ENCODE measurements at places on chromosomes 5 and 9.

DNA sequence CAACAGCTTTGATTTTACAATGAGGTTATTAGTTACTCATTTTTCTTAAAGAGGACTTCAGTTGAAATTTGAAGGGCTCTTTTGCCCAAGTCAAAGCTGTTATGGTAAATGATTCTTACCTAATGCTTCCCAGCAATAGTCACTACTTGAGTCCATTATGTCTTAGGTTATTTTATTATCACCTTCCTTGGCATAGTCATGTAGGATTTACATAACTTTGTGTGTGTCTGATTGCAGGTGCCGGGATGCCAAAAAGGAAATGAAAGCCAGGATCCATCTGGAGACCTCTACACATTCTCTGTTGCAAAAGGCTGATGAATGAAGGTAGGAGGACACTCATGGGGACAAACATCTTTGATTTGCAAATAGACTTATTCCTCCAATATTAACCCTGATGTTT, 38.8 kb upstream of the PLPPR1 start:
- no peak for DNase-seq

DNA sequence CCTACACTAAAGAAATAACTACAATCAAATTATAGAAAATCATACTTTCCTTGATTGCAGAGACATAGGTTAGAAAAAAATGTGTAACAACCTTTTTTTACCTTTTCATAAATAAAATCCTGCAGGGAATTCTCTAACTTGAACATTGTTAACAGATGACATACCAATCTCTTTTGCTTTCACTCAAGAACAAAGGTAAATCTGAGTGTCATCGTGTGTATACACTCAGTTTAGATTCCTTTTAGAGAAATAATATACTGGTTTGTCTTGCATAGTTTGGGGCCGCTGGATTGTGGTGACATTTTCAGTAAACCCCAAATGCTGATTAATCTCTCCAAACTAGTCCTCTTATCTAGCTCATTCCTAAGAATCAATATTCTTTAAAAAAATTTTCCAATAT, 20.8 kb upstream of the MTAP start:
- no peak for DNase-seq

DNA sequence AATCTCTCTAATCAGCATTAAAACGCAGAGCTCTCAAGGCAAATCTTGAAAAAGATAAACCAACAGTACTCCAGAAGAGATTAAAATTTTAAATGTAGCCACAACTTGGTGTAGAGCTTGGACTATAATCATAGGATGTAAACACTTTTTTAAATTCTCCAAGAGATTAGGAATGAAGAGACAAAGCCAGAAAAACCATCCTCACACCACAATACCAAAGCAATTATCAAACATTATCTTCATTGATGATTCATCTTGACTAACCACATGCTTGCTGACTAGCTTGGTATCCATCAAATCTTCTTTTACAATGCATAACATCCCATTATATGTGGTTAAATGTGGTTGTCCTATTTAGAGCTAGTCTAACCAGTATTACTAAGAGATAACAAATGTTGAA, 815.1 kb downstream of the TLE1 start:
- DNase-seq, result no peak

GRCh38 chr9:75088646-75089372, 495 bp downstream of the OSTF1 start:
- peak; percentile 57 for DNase-seq

- DNase-seq, result no peak
Measured at GRCh38 chr9:134343637-134344036, 17.4 kb downstream of the RXRA start.

DNA sequence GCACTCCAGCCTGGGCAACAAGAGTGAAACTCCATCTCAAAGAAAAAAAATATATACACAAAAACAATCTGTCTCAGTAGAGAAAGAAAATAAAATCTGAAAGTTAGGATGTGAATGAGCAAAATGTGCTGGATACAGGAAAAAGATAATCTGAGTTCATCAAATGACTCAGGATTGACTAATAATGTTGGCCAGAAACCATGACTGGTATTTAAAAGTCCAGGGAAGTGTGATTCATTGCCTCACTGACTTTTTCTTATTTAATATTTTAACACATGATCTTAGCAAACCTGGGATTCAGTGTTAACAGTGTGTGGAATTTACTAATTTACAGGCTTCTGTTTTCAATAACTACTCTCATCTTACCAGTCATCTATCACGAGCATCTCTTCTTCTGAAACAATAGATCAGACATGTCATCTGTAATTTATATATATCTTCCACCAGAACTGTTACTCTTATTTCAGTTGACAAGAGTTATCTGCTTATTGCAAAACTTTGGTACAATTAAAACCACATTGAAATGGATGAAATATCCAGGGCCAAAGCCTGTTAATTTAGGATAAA, 256.7 kb downstream of the CDH12 start:
- DNase-seq, result no peak

DNA sequence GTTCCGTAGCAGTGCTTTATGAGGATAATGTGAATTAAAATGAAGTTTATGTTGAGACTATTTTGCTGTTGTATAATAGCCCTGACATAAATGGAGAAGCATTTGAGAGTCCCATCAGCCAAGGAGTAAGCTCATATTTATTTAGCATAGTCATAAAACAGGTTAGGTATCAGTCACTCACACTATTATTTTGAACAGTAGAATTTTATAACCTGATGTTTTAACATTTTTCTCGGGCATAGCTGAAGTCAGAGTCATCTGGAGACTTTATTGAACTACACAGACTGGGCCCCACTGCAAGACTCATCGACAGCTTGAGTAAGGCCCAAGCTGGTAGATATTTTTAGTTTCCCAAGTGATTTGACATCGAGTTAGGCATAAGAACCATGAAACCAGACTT, 620.3 kb upstream of the WWC1 start:
- no peak for DNase-seq

- peak; percentile 47 for DNase-seq
Measured at GRCh38 chr5:126334760-126335159, 88.4 kb upstream of the GRAMD2B start.

GRCh38 chr5:6261256-6261655, 117.1 kb downstream of the MED10 start:
- no peak for DNase-seq

DNA sequence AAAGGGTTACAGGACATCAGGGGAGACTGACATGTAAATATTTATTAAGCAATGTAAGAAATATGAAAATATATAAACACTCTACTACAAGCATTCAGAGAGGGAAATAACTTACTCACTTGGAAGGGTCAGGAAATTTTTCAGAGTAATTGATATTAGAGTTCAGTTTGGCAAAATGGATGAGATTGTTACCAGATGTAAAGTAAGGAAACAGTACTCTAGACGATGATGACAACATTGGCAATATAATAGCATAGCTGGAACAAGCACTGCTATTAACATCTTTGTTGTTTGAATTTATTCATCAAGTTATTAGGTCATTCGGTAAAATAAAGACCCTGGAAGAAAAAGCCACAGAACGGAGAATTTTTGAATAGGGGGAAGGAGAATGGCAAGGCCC, 49.1 kb downstream of the GNA14 start:
- no peak for DNase-seq

DNA sequence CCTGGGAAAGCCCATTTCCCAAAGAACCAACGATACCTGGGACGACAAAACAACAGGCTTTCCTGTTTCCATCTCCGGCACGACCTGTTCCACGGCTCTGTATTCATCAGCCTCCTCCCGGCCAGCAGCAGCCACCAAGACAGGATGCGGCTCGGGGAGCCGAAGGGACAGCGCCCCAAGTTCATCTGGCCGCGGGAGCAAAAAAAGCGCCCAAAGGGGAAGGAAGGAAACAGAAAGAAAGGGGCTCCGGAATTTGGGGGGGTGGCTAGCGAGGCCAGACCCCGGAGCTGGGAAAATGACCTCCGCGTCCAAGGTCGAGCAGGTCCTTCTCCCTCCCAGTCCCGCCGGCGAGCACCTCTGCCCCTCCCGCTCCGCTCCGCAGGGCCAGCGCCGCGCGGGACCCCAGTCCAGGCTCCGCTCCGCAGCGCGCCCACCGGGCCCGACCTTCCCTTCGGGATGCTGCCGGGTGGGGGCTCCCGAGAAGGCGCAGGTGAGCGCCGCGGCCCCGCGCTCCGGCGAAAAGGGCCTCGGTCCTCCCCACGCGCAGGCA, 608 bp downstream of the ELOVL7 start:
- DNase-seq, result peak; percentile 46

GRCh38 chr9:35882996-35883395, 12.8 kb upstream of the OR13J1 start:
- no peak for DNase-seq

GRCh38 chr9:133718563-133719315, 19.4 kb downstream of the SARDH start:
- no peak for DNase-seq

DNA sequence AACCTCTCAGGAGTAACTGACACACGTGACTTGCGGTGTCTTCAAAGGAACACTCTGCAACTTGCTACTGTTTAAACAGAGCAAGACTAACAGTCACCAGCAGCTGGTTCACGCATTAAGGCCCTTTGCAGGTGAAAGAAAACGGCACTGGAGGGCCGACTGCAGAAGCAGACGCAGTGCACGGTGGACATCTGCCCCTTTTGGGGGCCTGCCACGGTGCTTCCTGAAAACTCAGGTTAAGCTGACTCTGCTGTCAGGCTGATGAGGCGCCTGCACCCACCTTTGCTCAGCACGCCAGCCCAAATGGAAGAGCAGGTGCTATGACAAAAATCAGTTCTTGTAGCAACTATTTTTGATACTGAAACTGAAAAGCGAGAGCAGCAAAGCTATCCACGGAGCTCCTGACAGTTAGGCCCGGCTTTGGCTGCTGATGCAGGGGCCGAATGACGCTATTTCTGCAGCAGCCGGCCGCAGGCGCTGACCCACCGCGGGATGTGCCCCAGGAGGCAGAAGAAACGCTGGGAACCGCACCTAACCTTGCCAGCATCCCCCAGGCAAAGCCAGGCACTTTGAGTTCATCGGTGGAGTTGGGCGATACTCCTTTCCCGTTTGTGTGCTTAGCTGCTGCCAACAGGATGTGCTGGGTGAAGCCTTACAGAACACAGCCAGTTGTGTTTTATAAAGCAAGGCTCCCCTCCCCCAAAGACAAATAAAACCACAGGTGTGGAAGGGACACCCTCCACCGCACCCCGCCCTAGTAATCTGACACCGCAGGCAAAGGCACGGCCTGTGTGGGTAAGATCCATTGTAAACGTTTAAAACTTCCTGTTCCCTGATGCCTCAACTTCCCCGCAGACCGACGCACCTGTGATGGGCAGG, 21.1 kb upstream of the TERT start:
- DNase-seq, result peak; percentile 98

GRCh38 chr5:126274076-126274762, 149.0 kb upstream of the GRAMD2B start:
- DNase-seq, result peak; percentile 14

- DNase-seq, result no peak
Measured at GRCh38 chr5:9513827-9514226, 32.0 kb downstream of the SEMA5A start.

DNA sequence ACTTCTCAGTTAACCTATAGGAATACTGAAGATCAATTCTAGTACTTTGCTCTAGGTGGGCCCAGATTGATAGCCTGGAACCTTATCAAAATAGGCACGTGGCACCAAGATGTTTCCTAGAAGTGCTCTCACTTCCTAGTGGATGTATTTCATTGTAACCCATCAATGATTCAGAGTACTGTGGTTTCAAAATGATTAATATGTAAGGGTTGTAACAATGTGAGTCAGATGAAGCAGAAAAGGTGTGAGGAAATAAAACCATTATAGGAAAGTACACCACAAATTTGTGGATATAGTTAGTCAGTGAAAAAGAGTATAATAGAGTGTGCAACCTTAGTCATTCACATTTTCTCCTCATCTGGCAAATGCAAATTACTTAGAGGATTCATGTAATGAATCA, 177.3 kb upstream of the FST start:
- DNase-seq, result no peak

- DNase-seq, result peak; percentile 0
Measured at GRCh38 chr5:158543539-158544387, 556.0 kb downstream of the EBF1 start.

- no peak for DNase-seq
Measured at GRCh38 chr9:102479191-102479590, 515.9 kb upstream of the CYLC2 start.

GRCh38 chr5:132065351-132065937, 5.0 kb downstream of the IL3 start:
- peak; percentile 38 for DNase-seq

DNA sequence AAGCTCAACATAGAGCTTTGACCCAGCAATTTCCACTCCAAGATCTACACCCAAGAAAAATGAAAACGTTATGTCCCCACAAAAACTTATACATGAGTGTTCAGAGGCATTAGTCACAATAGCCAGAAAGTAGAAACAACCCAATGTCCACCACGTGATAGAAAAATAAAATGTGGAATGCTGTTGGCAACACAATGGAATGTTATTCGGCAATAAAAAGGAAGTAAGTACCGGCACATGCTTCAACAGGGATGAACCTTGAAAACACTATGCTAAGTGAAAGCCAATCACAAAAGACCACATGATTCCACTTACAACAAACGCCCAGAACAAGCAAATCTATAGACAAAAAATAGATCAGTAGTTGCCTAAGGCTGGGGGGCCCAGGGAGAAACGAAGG, 6.0 kb downstream of the UBQLN1 start:
- no peak for DNase-seq

DNA sequence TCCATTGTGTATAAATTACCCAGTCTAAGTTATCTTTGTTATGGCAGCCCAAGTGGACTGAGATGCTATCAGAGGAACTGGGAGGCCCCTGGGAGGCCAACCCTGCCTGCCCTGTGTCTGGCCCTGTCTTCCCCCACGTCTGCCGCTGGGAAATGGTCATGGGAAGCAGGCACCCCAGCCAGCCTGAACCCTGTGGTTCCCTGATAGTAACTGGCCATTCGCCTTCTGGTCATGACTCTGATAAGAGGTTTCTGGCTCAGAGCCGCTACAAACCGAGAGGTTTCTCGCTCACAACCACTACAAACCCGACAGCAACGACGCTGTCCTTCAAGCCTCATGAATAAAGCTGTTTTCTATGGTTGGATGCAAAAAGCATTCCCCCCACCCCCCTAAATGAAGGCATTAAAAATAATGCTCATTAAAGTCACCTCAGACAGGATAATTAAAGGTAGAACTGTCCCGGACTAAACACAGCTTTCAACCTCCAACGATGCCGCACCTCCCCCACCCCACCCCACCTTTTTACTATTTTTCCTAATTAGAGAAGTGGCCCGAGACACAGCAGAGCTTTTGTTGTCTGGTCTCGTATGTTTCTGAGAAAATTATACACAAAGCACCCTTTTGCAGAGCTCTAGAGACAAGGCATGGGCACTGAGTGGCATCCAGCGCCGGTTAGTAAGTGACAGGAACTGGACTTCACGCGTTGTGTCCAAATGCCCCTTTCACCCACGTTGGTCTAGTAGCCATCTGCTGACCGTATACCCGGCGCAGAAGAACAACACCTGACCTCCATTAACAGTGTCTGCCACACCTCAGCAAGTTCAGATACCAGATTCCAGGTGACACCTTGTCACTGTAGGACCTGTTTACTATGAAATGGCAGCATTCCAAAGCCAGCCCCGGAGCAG, 140.8 kb downstream of the COL23A1 start:
- DNase-seq, result no peak
